ENCODE measurements at places on chromosomes 5 and 9.

GRCh38 chr5:25544652-25545249 is 900.0 kb upstream of the CDH10 start:
- DNase-seq = no peak

- no peak for DNase-seq
Observed at GRCh38 chr5:139914218-139914807, 118.7 kb downstream of the PSD2 start.

GRCh38 chr5:173829826-173830225 is 58.3 kb upstream of the CPEB4 start:
- DNase-seq = no peak

DNA sequence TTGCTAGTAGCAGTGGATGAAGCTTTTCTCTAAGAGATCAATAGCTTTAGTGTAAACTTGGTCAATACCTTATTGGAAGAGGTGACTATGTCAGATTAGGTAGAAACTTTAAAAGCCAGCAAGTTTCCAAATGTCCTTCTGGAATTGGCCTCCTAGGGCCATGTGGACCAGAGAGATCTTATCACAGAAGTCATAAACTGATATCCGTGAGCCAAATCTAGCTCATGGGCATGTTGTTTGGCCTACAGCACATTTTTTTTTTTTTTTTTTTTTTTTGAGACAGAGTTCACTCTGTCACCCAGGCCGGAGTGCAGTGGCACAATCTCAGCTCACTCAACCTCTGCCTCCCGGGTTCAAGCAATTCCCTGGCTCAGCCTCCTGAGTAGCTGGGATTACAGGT is 157.5 kb upstream of the CCDC152 start:
- no peak for DNase-seq

GRCh38 chr9:13621872-13622564 is 342.5 kb upstream of the MPDZ start:
- DNase-seq = no peak

DNA sequence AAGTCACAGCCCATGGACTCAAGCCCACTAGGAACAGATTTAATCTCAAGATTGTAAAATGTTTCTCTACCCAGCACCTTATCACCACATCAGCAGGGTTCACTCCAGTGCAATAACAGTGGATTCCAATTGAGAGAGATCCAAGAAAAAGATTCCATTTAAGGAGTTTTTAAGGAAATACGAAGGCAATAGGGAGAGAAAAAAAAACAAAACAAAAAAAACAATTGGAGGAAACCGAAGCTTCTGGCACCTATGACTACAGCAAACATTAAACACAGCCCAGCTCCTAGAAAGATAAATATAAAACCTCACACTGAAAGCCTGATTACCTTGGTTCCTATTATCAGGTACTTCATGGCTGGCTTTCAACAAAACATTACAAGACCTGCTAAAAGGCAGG is 192.7 kb downstream of the DAB2IP start:
- no peak for DNase-seq

DNA sequence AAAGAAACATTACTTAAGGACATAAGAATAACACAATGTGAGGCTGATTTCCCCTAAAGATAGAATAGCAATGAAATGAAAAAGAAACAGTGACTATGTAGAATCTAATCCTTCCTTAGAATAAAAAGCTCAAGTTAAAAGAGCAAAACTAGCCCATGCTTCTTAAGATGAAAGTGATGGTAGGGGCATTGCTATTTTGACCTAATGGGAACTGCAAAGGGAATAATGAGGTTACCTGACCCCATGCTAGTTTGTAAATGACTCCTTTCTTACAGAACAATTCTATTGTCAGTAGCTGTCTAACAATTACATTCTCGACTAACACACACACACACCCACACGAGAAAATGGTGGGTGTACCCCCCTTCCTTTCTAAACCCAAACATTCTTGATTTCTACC is 575.8 kb downstream of the CSNK1G3 start:
- no peak for DNase-seq

- no peak for DNase-seq
Observed at GRCh38 chr5:104170926-104171325, 608.3 kb upstream of the NUDT12 start.

- no peak for DNase-seq
Observed at GRCh38 chr5:176899946-176900779, 1.0 kb upstream of the HK3 start.

DNA sequence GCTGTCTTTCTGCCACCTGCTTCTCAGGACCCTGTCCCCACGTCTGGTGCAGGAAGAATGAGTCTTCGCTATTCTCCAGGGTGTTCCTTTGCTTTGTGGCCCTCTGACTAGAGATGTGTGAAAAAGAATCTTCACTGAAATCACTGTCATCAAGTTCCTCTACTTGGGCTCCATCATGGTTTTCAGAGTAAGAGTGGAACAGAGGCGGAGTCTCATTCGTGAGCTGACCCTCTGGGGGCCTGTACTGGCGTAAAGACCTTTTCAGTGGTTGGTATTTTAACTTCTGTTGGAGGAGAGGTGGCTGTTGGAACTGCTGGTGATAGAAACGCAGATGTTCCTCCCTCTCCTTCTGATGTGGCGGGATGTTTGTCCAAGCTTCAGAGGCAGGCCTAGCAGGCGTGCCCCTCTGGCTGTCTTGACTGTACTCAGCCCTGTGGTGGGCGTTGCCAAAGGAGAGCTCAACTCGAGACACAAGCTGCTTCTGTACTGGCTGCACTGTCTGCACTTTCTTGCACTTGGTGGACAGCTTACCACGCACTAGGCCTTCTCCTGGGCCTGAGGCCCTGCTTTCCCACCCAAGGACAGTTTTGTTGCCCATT is 72.0 kb downstream of the KIF24 start:
- no peak for DNase-seq

- no peak for DNase-seq
Observed at GRCh38 chr5:56206126-56206910, 26.8 kb downstream of the ANKRD55 start.

- no peak for DNase-seq
Observed at GRCh38 chr5:174514983-174515394, 209.4 kb upstream of the MSX2 start.

- no peak for DNase-seq
Observed at GRCh38 chr5:3862906-3863305, 267.3 kb downstream of the IRX1 start.

DNA sequence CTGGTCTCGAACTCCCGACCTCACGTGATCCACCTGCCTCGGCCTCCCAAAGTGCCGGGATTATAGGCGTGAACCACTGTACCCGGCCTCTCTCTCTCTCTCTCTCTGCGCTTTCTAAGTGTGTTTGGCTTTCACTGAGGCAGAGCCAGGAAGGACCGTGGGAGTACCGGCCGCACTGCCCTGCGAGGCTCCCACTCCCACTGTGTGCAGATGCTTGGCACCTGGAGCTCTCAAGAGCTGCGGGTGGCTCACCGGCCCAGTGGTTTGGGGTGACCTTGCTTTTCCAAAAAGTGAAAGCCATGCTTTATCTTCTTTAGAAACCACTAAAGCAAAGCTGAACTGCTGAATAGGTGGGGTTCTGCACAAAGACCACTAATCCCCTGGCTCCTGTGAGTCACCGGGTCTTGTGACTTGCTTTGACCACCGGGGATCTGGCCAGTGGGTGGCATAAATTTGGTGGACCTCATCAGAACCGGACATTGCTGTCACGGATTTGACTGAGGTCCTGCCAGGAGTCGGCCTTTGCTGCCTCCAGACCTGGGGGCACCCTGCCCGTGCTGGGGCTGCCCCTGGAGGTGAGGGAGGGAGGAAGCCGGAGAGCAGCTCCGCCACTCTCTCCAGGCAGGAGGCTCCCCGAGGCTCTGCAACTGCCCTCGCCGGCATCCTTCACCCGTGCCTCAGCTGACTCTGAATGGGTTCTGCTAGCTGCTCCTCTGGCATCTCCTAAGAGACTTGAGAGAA is 228.9 kb downstream of the FANCC start:
- DNase-seq = no peak

DNA sequence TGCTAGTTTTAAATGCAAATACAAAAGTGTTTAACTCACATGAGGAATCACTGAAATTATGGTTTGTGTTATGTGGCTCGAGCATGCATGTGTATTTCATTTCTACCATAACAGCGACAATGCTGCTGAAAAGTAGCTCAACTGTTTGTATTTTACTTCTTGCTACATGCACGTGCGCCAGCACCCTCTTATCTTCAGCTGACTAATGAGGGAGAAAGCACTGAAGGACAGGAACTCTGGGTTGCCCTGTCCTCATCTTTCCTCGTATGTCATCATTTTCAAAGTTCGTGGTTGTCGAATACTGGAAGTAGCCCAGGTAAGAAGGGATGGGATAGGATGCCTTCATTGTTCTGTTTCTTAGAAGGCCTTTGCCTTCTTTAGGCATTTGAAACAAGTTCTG is 120.3 kb downstream of the SYK start:
- DNase-seq = no peak

DNA sequence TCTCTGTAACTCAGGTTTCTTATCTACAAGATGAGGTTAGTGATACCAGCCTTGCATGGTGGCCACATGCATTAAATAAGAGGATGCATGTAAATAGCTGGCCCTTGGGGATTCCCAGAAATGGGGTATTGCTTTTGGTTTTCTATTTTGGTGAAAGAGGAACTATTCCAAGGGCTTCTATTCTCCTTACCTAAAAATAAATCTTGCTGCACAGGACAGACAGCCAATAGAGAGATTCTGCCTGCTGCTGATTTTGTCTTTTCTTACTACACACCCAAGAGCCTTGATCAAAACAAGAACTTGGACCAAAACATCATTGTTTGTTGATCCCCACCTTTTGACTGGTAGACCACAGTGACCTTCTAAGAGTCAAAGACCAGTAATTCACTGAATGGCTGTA is 161.8 kb downstream of the PJA2 start:
- no peak for DNase-seq

DNA sequence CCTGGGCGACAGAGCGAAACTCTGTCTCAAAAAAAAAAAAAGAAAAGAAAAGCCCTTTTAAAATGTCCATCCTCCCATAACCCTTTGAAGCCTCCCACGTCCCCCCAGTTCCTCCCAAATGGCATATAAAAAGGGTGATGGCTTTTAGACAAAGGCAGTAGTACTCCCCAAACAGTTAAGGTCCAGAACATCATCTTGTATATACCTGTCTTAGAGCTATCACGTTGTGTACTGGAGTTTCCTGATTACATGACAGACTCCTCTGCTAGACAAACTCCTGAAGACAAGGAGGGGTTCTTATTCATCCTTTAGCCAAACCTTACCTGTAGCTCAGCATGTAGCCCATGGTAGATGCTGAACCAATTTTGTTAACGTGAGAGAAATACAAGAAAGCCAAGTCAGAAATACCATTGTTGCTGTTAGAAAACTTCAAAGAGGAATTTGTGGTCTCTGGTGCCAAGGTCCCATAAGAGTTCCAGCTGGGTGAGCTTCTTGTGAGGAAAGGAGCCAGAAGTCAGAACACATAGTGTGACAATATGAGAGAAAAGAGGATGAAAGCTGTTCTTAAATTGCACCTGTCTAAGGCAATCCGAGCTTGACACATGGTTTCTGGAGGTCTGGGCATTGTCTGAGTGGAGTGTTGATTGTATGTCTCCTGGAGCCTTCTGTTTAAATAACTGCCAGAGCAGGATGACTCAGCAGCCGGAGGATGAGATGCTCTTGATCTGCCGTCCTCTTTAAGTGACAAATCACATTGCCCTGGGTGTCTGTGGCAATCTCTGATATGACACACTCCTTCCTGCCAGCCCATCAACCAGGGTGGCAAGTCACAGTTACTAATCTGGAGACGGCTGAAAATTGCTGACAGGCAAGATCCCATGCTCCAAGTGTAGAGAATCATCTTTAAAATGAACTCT is 69.1 kb downstream of the ARRDC3 start:
- DNase-seq = peak; percentile 83

DNA sequence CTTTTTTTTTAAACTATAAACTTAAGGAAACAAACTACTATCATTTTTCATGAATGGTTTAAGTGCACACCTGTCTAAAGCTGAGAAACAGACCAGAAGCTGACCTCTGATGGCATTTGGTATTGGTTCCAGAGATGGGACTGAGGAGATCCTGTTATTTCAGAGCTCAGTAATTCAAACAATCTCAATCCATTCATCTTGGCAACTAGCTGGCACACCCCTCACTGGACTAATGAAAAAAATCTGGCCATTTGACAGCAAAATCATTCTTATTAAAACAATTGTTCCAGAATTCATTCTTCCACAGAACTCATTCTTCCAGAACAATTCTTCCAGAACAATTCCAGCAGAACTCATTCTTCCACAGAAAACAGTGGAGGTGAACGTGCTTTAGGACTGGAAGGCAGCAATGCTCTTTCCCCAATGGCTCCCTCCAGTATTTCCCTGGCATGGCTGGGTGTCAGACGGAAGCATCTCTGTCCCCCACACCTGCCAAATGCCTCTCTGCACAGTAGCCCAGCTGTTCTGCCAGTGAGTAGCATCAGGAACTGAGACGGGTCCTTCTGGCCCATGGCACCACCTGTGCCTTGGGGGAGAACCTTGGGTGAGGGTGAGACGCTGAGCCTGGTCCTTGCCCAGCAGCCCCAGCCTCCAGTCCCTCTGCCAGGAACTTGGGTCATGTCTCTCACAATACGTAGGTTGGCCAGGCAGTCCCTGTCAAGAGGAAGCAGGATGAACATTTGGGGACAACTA is 87.5 kb upstream of the EQTN start:
- DNase-seq = no peak

GRCh38 chr5:111364992-111365391 is 140.8 kb downstream of the CAMK4 start:
- no peak for DNase-seq

- DNase-seq = no peak
Observed at GRCh38 chr9:119453490-119453911, 84.3 kb upstream of the BRINP1 start.

- DNase-seq = no peak
Observed at GRCh38 chr9:133990366-133991213, 1.5 kb downstream of the VAV2 start.

- DNase-seq = no peak
Observed at GRCh38 chr9:119074017-119074416, 295.2 kb downstream of the BRINP1 start.

DNA sequence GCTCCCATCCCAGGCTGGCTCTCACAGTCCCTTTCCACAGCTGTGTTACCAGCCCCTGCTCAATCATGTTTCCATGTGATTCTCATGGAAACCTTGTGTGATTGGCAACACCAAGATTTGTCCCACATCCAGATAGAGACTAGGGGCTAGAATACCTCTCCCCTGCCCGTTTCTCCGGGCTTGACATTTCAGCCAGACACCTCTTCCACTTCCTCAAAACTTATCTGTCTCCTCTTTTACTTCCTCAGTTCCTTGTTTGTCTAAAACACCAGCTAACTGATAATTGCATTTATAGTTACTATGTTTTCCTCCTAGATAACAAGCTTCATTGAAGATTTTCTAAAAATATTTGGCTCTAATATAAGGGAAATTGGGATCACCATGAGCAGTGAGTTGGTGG is 16.6 kb upstream of the KCNMB1 start:
- no peak for DNase-seq
